ENCODE measurements at places on chromosomes 12 and 14.

DNA sequence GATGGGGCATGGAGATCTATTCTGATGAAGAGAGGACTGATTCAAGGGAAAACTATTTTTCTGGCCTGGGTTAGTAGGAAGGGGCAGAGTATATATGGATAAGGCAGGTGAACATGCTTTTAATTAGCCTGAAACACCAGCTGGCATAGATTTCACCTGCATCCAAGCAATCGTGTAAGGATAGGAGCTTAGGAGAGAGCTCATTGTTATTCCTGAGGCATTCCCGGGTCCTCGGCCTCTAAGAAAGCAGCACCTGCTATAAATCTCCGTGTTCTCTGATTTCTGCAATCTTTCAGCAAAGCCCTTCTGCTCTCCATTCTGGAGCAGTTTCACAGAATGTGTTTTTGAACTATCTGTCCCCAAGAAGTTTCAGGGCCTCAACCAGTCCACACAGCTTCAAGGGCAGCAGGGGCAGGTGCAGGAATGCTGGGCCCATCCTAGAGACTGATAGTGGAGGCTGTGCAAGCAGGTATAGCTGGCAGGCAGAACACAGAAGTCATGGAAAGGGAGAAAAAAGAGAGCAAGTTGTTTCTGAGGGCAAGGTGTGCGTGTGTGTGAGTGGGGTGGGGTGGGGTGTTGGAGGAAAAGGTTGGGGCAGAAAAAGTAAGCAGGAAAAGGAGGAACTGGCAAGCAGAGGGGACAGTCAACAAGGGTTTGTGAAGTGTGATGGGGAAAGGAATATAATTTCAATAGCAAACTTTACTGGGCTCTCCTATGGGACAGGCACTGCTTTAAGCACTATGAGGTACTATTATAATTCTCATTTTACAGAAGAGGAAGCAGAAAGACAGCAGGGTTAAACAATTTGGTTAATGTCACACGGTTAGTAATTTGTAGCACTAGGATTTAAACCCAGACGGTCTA, 203.7 kb upstream of the SSTR1 start:
- DNase-seq = no peak

DNA sequence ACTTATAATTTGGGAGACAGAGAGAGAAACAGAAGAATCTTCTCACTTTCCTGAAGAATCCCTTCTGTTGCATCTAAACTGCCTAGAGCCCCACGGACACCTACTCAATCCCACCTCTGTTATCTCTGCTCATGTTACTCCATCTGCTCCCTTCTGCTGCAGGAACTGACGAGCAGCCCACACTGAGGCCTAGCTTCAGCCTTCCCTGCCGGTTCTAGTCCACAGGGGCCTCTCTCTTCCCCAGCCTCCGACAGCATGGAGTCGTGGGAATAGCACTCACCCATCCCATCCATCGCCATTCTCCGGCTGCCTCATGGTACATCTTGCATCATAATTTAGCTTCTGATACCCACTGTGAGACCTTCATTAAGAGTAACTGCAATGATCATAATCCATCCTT, 4.0 kb downstream of the RAB15 start:
- DNase-seq = no peak

DNA sequence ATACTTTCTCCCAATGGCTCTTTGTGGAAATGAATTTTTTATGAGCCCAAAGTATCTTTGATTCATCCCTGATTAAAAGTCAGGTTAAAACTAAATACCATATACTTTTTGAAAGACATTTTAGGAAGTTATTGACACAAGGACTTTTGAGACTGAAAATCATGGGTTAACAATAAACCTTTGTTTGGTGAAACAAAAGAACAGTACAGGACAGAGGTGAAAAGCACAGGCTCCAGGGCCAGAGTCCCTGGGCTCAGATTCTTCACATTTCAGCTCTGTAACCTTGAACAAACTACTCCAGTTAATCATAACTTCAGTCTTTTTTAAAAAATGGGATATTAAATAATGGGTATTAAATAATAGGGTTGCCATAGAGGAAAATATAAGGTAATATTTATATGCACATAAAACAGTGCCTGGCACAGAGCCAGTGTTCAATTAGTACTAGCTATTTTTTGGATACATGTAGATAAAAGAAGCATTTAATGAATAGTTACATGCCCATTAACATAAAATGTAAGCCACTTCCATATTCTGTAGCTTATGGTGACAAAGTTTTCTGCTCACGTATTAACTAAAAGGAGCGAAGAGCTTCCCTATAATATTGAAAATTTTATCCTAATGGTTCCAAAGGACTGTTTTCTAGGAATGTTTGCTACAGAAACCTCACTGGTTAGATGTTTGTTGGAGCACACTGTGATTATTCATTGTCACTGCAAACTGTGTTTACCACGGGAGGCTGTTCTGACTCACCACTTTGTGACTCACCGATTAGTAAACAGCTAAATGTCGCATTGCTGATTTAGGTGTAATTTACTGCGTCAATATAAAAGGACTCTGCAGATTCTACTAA, 255.4 kb downstream of the DAD1 start:
- no peak for DNase-seq

GRCh38 chr12:125890366-125890905, 825.2 kb downstream of the AACS start:
- DNase-seq = no peak

- DNase-seq = no peak
Measured at GRCh38 chr12:94806617-94807016, 156.3 kb upstream of the TMCC3 start.
